ENCODE measurements at places on chromosomes 5 and 9.

DNA sequence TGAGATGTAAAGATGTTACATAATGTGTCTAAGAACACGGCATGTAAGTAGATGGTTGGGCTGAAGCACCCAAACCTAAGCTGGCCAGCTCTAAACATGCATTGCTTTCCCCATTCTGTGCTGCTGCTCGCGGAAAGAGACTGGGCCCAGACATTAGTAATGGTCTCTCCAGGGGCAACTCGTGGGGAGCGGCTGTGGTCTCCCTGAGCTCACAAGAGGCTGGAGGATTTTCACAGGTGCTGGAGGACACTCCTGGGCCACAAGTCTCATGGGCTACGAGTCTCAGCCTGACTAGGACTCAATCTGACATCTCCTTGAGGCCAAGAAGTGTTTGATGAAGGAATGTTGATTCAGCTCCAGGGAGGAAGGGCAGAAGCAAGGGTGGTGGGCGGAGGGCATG, 92.7 kb upstream of the PTCH1 start:
- DNase-seq = no peak

- DNase-seq = no peak
Measured at GRCh38 chr5:65548281-65548680, 14.7 kb downstream of the CENPK start.

- no peak for DNase-seq
Measured at GRCh38 chr5:156685481-156685880, 164.6 kb upstream of the PPP1R2B start.

- DNase-seq = no peak
Measured at GRCh38 chr9:136995362-136995761, 1.0 kb downstream of the CLIC3 start.

- DNase-seq = no peak
Measured at GRCh38 chr5:134100283-134101091, 14.0 kb upstream of the TCF7 start.
